ENCODE measurements at places on chromosomes 2 and 18. TPM values are rescaled to one million over a fixed set of nuclear protein-coding genes. Genes with fewer than 3 reads are reported as not detected.

DNA sequence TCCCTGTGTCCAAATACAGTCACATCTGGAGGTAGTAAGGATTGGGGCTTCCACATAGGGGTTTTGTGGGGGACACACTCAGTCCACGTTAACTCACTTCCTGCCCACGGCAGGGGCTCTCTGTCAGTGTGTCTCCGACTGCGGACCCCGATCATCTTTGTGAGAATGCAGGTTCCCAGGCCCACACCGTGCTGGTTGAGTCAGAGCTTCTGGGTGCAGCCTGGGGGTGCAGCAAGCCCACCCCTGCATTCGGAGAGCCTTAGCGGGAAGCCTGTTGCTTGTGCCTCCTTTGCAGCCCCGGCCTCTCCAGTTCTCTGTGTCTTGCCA lies 28.0 kb downstream of the HPCAL1 start:
- no peak for DNase-seq

The C18orf54 gene
- total RNA-seq, result 9.5 TPM

The RPRM gene
- 0.21 TPM for total RNA-seq

GRCh38 chr2:8058652-8059051 lies 623.2 kb upstream of the ID2 start:
- DNase-seq, result no peak

DNA sequence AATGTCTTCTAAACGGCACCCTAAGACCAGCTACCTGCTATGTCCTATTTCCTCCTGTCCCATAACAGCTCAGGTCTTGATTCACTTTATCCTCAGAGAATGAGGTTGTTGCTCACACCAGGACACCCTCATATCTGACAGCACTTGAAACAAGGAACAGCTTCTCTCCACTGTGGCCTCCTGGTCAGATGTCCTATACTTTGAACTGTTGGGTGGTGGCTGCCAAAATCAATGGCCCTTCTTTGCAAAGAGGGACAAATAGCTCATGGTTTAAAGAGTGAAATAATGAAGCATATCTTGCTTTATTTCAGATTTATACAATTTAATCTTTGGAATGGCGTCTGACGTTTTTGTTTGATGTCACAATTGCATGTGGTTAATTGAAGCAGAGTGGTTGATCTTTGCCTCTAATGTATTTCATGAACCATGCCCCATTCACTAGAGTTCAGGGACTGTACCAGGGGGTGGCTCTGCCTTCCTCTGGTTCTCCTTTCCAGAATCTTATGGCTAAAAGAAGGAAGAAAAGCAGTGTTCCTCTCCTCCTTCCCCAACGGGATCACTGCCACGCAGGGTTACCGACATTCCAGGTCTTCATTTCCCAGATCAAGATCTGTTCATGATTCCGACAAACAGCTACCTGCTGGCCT lies 24.1 kb upstream of the ZCCHC2 start:
- DNase-seq, result no peak

DNA sequence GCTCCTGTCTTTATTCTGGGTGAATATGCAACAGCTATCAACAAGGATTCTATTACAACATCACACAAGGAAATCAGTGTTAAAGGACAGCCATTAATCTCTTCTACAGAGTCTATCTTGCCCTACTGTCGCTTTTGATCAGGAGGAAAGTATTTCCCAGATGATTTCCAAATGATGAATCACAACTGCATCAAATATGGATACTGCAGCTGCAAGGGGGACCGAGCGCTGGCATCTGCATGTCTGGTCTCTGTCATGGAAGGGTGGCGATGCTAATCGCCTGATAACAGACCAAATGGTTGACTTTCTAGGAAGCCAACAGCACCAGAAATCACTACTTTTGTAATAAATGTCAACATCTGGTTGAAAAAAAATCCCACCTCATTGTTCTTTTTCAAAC lies 21.2 kb upstream of the OR6B3 start:
- DNase-seq, result no peak

DNA sequence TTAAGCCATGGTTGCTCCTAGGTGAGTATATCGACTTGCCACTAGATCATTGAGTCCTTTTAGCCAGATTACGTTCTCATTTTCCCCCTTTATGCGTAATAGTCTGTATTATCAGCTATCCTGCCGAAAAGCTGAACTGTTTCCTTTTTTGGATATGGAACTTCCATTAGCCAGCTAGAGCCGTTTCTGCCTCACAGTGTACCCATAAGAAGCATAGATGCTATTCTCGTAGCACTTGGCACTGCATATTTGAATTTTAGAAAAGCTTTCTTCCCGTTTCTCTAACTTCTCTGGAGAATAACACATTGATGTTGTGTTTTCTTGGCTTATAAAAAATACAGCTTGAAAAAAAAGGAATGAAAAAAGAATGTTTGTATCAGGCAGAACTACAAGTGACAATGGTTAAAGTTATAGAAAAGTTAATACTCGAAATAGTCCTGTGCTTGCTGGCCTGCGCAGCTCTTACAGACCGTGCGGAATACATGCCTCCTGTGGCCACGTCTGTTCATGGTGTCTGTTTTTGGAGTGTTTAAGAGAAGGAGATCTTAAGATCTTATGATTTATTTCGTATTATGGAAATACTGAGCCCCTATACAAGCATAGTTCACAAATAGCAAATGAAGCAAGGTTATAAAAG lies 710 bp downstream of the DUSP19 start:
- no peak for DNase-seq

The DES gene
- 5,232 TPM for total RNA-seq

Data from tongue (tissue), 3 donors.